Tongue (tissue), 3 donors: ENCODE measurements at places on chromosomes 4 and X. TPM values are rescaled to one million over a fixed set of nuclear protein-coding genes. Genes with fewer than 3 reads are reported as not detected.

Gene ZFYVE28
- total RNA-seq, result 10.1 TPM

DNA sequence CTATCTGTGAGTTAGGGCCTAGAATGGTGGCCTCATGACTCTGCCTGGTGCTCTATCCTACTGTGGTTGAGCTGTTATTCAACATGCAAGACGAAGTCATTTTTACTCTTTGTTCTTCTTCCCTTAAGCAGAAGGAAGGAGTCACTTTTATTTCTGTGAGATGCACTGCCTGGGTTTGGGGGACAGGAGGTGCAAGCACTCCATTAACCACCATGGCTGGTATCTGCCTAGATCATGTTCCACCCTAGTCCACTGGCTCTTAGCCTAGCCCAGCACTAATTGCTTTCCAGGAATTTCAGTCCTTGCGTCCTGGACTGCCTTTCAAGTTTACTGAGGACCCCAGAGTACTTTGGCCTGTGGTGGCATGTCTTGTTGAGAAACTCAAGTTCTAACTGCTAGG is 1182.7 kb downstream of the FSTL5 start:
- DNase-seq, result no peak

Gene TEX13C
- not detected for total RNA-seq

Gene PABPC1L2B
- not detected for total RNA-seq

- no peak for DNase-seq
These were observed 134.2 kb downstream of the MAML3 start for GRCh38 chr4:140019619-140020347.

GRCh38 chrX:38305971-38306370 is 21.3 kb downstream of the RPGR start:
- DNase-seq, result no peak

- peak; percentile 5 for DNase-seq
These were observed 394.6 kb downstream of the PCDH7 start for GRCh38 chr4:31114816-31115215.

GRCh38 chr4:184030036-184030435 is 124.9 kb downstream of the STOX2 start:
- DNase-seq, result no peak
